ENCODE measurements at places on chromosomes 3 and 15.
A peak's percentile ranks its signal among the peaks of the same experiment; 100 is the strongest.

- no peaks in the 10 kb centered on the region for H3K36me3 ChIP-seq
- DNase-seq, result no peak
- H3K4me3 ChIP-seq, result peak overlapping the region; percentile 49
- no peak overlapping the region for H3K27ac ChIP-seq
- no peaks in the 10 kb centered on the region for H3K4me1 ChIP-seq
- H3K27me3 ChIP-seq, result peaks cover 3% of the 10 kb centered on the region
Measured at GRCh38 chr3:50226888-50227389, 9.1 kb upstream of the GNAI2 start.

- H3K4me1 ChIP-seq, result no peaks in the 10 kb centered on the region
- no peak overlapping the region for H3K4me3 ChIP-seq
- H3K36me3 ChIP-seq, result no peaks in the 10 kb centered on the region
- peak; percentile 2 for DNase-seq
- no peak overlapping the region for H3K27ac ChIP-seq
- no peaks in the 10 kb centered on the region for H3K27me3 ChIP-seq
Measured at GRCh38 chr3:177251755-177252154, 54.5 kb upstream of the TBL1XR1 start.

- no peak overlapping the region for H3K27ac ChIP-seq
- H3K4me3 ChIP-seq, result no peak overlapping the region
- no peaks in the 10 kb centered on the region for H3K36me3 ChIP-seq
- no peaks in the 10 kb centered on the region for H3K4me1 ChIP-seq
- no peak for DNase-seq
Measured at GRCh38 chr15:90512276-90512675, 17.4 kb upstream of the CRTC3 start.

- H3K4me3 ChIP-seq, result no peak overlapping the region
- no peaks in the 10 kb centered on the region for H3K36me3 ChIP-seq
- no peaks in the 10 kb centered on the region for H3K4me1 ChIP-seq
- no peaks in the 10 kb centered on the region for H3K27me3 ChIP-seq
Measured at GRCh38 chr15:36643551-36643950, 64.1 kb downstream of the CDIN1 start.

DNA sequence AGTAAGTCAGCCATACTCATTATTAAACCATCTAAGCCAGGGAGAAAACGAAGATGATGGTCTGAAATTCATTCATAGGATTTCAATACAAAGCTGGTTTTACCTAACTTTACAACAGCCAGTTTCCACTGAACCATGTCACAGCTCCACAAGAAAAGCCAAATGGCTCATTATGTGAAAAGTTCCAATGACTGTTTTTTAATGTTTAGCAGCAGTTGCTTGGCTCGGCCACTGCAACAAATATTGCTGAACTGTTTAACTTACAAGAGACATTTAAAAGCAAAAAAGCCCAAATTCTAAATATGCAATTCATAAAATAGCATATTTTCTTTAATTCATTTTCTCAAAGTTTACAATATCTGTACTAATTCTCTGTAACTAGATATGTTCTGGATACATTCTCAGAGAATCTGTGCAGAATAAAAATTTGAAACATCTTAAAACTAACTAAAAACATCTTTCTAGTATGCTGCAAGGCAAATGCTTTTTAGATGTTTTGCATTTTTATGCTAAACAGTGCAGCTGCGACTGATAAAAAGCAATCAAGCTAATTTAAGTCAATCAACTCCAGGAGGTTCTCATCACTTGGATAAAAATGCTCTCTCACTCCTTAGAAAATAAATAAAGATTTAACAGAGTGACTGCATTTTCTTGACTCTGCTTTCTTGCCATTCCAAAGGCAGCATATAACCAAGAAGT lies 356.5 kb downstream of the ERC2 start:
- peaks cover 3% of the 10 kb centered on the region for H3K4me1 ChIP-seq
- H3K27me3 ChIP-seq, result no peaks in the 10 kb centered on the region
- DNase-seq, result no peak
- H3K36me3 ChIP-seq, result no peaks in the 10 kb centered on the region
- no peak overlapping the region for H3K4me3 ChIP-seq

DNA sequence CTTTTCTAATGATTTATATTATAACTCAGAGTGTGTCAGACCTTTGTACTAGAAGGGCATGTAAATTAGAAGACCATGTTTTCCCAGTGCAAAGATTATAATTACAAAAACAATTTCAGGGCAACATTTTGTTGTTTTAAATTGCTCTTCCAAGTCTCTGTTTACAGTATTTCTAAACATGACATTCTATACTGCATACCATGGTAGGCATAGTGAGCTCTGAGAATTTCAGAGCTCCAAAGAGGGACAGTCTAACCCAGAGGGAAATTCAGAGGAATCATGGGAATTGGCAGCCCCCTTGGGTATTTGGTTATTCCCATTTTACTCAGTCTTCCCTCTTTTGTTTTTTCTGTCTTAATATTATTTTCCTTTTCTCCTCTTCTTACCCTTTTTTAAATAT lies 361.5 kb upstream of the SEMA6D start:
- no peaks in the 10 kb centered on the region for H3K4me1 ChIP-seq
- H3K4me3 ChIP-seq, result no peak overlapping the region
- no peak for DNase-seq
- H3K27me3 ChIP-seq, result no peaks in the 10 kb centered on the region

DNA sequence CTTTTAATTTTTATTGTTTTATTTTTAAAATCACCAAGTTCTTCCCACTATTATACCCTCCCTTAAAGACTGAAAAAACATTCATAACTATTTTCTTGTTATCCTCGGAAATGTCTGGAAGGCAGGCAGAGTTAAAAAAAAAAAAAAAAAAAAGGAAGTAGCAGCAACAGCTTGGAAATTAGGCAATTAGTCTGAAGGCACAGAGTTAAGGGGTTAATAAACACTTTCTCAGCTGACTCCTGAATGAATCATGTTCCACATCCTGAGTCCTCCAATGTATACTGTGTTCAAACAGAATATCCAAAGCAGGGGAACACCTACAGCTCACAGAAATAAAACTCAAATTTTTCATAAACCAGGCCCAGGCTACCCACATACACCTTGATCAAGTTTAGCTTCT lies 5.8 kb downstream of the HEXA start:
- no peak overlapping the region for H3K27ac ChIP-seq
- no peaks in the 10 kb centered on the region for H3K36me3 ChIP-seq
- H3K4me1 ChIP-seq, result no peaks in the 10 kb centered on the region
- H3K27me3 ChIP-seq, result no peaks in the 10 kb centered on the region
- no peak for DNase-seq
- H3K4me3 ChIP-seq, result no peak overlapping the region

GRCh38 chr3:38332201-38332600 lies 14.4 kb upstream of the XYLB start:
- no peaks in the 10 kb centered on the region for H3K4me1 ChIP-seq
- H3K36me3 ChIP-seq, result no peaks in the 10 kb centered on the region
- H3K4me3 ChIP-seq, result no peak overlapping the region
- no peak for DNase-seq
- H3K27me3 ChIP-seq, result no peaks in the 10 kb centered on the region

DNA sequence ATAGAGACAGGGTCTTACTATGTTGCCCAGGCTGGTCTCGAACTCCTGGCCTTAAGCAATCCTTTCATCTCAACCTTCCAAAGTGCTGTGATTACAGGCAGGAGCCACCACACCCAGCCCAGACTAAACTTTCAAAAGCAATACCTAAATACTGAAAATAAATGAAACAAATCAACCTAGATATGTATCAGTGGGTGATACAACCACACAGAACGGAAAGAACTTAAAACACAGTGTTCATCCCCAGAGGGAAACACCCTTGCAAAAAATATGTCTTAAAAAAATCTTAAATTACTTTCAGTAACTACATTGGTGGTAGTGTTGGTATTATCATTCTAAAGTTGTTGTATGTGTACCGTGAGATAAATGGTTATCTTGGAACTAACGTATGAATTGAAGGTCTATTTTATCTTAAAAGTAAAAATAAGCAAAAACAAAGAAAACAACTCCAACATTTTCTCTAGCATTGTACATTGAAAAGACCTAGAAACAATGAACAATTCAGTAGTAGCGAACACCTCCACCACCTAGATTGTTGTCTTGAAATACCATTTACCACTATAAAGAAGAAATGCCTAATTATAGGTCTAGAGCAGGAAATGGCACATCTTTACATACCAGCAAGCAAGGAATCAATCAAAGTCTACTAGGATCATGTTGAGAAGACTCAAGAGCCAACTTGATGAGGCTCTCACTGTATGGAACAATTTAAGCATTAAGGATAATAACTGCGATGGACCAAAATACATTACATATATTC lies 24.7 kb downstream of the SLTM start:
- peaks cover 2% of the 10 kb centered on the region for H3K36me3 ChIP-seq
- H3K27me3 ChIP-seq, result no peaks in the 10 kb centered on the region
- DNase-seq, result no peak
- no peak overlapping the region for H3K27ac ChIP-seq
- no peak overlapping the region for H3K4me3 ChIP-seq
- no peaks in the 10 kb centered on the region for H3K4me1 ChIP-seq

DNA sequence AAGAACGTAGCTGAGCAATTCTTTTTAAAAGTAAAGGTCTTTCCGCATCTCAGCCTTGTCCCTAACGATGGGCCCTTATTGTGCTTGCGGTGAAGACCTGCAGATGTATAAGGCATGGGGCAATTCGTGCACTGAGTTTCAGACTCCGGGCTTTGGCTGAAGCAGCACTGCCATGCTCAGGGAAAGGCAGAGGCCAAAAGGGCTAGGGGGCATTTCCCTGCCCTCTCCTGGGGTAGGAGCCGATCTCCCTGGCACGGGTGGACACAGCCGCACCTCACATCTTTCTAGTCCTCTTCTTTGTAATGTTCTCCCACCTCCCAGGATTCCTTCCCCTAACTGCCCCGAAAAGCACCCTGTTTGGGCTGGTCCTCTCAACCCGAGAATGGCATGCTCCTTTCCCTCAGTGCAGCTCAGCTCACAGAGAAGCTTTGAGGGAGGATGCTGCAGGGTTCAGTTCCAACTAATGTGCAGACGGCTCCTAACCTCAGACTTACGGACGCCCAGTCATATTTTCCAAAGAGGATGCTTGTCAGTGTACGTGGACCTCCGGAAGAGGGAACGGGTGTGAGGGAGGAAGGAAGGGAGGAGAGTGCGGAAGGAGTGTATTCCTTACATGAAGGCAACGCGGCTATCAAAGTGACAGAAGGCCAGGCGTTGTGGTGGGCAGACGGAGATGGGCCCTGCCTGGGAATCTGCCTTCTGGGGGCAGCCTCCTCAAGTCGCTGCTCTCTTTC lies 61.2 kb downstream of the SYNM start:
- no peaks in the 10 kb centered on the region for H3K27me3 ChIP-seq
- DNase-seq, result peak; percentile 34
- H3K4me3 ChIP-seq, result no peak overlapping the region
- no peaks in the 10 kb centered on the region for H3K36me3 ChIP-seq
- no peaks in the 10 kb centered on the region for H3K4me1 ChIP-seq

- peaks cover 14% of the 10 kb centered on the region for H3K27me3 ChIP-seq
- DNase-seq, result no peak
- peak overlapping the region; percentile 5 for H3K4me3 ChIP-seq
- H3K27ac ChIP-seq, result no peak overlapping the region
- H3K36me3 ChIP-seq, result no peaks in the 10 kb centered on the region
Measured at GRCh38 chr3:194138732-194139070, 2.8 kb downstream of the HES1 start.

DNA sequence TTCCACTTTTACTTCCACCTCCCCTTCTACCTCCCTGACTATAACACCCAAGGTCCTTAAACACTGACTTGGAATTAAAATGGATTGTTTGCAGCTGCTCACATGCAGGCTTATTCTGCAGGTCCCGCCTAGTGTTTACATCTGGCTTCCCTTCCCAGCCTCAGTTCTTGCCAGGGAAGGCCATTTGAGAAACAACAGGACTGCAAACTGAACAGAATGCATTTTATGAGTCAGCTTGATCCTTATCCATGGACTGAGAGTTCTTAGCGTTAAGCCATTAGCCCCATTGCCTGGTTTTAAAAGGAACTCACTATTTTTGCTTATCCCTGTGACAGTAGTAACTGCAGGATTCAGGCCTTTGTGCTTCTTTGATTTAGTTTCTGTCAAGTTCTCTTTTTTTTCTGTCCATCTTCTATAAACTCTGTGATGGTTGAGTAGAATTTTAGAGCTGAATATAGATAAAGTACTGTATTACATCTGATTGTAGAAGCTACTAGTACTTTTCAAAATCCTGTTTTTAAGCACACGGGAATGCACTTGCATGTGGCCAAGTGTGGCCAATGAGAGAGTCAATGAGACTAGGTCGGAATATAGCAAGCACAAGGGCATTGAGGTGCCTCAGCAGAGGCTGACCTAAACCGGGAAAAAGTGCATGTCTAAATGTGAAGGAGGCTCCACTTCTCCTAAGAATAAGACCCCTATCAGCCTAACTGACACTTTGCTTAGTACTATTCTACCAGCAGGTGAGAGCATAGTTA lies 106.4 kb downstream of the TUSC7 start:
- H3K4me3 ChIP-seq, result no peak overlapping the region
- DNase-seq, result no peak
- no peak overlapping the region for H3K27ac ChIP-seq
- no peaks in the 10 kb centered on the region for H3K4me1 ChIP-seq

DNA sequence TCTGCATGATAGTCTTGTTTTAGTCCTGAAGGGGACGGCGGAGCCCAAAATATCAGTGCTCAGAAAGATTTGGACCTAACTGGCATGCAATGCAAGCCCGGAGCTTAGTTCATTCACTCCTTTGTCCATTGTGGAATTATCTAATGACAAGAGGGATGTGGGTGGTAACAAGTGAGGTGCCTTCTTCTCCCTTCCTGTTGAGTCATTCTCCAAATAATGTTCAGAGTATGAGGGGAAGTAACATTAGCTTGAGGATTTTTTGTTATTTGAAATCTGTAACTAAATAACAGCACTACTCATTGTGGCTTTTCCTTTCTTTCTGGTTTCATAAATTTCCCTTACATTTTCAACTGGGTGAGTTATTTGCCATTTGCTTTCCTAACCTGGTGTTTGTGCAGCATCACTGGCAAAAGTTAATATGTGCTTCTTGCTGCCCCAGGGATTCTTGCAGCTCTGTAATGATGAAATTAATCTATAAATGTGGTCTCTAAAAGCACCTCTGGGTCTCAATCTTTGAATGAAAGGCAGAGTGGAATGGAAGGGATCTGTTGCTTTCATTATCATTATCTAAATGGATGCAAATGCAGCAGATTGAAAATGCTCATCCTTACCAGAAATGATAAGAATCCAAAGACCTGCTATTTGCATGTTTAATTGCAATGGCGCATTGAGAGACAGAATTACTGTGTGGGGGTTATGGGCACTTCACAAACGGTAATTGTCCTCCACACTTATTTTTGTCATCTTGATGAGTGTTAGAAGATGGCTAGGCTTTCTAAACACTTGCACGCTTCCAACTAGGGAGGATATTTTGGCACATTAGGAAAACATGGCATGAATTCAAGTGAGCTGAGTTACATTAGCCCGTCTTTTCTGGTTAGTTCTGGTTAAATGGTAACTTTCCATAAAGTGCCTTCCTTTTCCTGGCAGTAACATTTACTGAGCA lies 89.9 kb upstream of the MITF start:
- no peaks in the 10 kb centered on the region for H3K27me3 ChIP-seq
- no peak overlapping the region for H3K4me3 ChIP-seq
- H3K4me1 ChIP-seq, result no peaks in the 10 kb centered on the region
- no peaks in the 10 kb centered on the region for H3K36me3 ChIP-seq
- no peak for DNase-seq
